ENCODE measurements at places on chromosomes 11 and 22.

- DNase-seq, result no peak
Observed at GRCh38 chr11:120778685-120779490, 245.0 kb upstream of the TBCEL start.

- DNase-seq, result no peak
Observed at GRCh38 chr11:8839957-8840945, 70.7 kb upstream of the AKIP1 start.

- no peak for DNase-seq
Observed at GRCh38 chr22:42986115-42986514, 28.8 kb downstream of the PACSIN2 start.

GRCh38 chr11:47176328-47177228 lies at the start of gene ARFGAP2:
Gene ARFGAP2 (minus strand): TSS chr11:47176879. CDS start chr11:47176853, 26 bp downstream.
- peak; percentile 96 for DNase-seq

- no peak for DNase-seq
Observed at GRCh38 chr11:11514246-11514645, 107.6 kb downstream of the GALNT18 start.

DNA sequence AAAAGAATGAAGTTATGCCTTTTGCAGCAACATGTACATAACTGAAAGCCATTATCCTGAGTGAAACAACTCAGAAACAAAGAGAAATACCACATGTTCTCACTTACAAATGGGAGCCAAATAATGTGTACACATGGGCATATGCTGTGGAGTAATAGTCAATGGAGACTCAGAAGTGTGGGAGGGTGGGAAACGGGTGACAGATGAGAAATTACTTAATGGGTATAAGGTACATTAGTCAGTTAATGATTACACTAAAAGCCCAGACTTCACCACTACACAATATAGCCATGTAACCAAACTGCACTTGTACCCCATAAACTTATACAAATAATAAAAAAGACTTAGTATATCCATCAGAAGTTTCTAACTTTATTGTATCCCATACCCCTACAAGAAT lies 674.1 kb upstream of the ARHGAP42 start:
- DNase-seq, result no peak

DNA sequence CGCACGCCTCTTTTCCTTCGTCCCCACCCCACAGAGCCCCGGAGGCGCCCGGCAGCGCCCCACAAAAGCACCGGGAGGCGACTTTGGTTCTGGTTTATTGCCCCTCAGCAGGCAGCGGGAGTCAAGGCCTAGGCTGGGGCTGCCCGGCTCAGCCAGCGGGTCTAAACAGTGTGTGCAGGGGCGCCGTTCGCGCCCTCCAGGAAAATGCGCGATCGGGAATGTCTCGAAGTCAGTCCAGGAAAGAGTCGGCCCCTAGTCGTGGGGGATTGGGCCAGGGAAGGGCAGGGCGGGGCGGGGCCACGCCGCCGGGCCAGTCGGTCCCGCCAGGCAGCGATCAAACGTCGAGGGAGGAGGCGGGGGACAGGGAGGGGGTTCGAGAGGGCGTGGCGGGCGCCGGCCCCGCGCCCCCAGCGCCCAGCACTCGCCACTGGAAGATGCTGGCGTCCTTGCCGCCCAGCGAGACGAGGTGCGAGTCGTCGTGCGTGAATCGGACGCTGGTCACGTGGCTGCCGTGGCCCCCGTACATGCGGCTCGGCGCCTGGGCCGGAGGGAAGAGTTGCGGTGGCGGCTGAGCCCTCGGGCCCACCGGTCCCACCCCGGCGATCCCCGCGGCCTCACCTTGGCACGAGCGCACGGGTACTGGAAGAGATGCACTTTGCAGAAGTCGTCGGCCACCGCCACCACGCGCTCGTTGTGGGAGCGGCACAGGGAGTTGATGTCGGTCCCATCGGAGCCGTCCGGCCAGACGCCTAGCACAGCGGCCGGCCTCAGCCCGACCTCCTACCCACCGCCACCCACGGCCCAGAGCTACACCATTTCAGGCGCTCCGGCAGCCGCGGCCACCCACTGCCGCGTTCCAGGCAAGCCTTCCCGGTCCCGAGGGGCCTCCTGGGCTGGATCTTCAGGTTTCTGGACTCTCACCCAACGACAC lies 741 bp upstream of the MTA2 start:
- DNase-seq, result peak; percentile 74

DNA sequence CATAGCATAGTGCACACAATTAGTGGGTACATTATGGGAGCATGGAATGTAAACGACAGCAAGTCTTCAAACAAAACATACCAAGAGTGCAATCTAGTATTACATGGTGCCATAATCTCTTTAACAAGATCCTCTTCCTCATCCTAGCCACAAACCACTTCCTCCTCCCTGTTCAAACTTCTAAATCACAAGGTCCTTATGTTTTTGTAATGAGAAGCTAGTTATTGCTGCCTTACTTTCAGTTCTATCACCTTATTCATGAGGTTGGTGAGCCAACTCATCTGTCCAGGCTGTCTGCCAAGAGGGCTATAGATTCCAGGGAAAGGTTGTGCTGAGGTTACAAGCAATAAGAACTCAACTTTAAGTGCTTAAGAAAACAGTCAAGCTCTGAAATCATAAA lies 195.4 kb upstream of the ARHGAP20 start:
- peak; percentile 98 for DNase-seq

- no peak for DNase-seq
Observed at GRCh38 chr22:40592352-40593113, 44.0 kb downstream of the MRTFA start.

- peak; percentile 63 for DNase-seq
Observed at GRCh38 chr11:18243783-18244362, 4.6 kb downstream of the SAA2 start.

Measured in fibroblast of skin of right biceps (primary cell).